ENCODE measurements at places on chromosomes 12 and 14.

- DNase-seq, result no peak
Observed at GRCh38 chr12:7072035-7072434, 11.5 kb downstream of the C1S start.

DNA sequence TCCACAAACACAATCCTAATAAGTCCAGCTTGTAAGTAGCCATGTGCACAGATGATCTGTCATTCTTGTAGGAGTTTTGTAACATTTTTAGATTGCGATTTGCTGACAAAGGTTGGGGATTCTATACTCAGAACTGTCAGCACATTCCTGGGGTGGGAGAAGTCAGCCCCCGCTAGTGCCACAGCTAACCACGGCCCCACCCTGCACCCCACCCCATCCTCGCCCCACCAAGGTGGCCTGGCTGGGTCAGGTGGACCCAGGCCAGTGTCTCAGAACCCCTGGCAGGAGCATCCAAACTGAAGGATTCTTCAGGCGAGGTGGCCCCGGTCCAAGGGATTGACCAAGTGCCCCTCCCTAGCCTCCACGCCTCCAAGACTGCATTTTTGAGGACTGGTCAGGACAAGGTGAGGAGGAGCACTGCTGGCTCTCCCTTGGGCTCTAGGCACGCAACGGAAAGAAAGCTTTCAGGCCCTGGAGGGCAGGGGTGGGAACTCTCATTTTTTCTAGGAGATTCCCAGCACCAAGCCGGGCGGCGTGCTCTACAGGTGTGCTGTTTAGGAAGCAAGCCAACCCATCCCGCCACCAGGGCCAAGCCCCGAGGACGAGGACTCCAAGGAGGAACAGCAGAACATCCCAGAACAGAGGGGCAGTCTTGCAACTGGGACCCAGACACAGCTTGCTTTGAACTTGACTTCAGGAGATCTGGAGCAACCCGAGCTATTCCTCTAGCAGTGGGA is 172.8 kb downstream of the BCL11B start:
- DNase-seq, result no peak

DNA sequence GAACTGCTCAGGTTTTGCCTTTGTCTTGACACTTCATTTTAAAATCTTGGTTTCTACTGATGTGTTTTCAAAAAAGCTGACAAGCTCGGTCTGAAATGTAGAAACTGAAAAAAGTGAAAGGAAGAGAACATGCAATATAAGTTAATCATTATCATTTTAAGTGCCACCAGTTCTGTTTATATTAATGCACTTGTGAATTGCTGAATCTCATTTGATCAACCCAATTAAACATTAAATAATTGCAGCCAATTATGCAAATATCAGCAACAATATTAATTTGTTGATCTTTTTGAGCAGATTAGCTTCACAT is 133.8 kb downstream of the BCAT1 start:
- DNase-seq, result no peak

- DNase-seq, result no peak
Observed at GRCh38 chr14:36662543-36663403, 1.1 kb downstream of the PAX9 start.

- no peak for DNase-seq
Observed at GRCh38 chr12:116159593-116160200, 117.8 kb downstream of the MED13L start.

DNA sequence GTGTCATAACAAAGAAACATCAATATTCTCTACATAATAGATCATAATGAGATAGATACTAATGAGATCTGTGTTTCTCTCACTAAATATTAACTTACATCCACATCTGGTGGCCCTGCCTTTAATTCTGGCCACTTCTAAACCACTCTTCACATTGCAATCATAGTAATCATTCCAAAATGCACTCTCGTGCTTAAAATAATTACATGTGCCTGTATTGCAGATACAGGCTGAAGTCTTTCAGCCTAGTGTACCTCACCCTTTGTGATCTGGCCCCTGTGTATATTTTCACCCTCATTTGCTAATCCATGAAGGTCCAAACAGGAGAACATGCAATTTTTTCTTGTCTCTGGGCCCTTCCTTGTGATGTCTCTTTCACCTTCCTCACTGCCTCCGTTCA is 108.0 kb downstream of the LIN7A start:
- no peak for DNase-seq

- no peak for DNase-seq
Observed at GRCh38 chr14:101991352-101991751, 27.0 kb downstream of the DYNC1H1 start.

- DNase-seq, result no peak
Observed at GRCh38 chr14:24160499-24160849, 591 bp upstream of the IRF9 start.

GRCh38 chr12:15404485-15404884 is 82.2 kb downstream of the PTPRO start:
- DNase-seq, result no peak

DNA sequence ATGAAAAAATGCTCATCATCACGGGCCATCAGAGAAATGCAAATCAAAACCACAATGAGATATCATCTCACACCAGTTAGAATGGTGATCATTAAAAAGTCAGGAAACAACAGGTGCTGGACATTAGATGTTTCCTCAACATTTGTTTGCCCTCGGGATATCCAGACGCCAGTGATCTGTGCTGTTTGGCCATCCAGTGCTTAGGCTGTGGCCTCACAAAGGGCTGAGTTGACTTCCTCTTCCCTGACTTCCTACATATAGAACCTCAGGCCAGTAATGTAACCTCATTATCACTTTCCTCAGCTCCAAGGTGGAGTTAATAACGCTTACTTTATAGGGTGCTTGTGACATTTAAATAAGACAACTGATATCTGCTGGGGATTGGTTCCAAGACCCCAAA is 51.8 kb downstream of the SLC15A5 start:
- no peak for DNase-seq

- no peak for DNase-seq
Observed at GRCh38 chr14:105392131-105393090, 5.9 kb upstream of the TEX22 start.

DNA sequence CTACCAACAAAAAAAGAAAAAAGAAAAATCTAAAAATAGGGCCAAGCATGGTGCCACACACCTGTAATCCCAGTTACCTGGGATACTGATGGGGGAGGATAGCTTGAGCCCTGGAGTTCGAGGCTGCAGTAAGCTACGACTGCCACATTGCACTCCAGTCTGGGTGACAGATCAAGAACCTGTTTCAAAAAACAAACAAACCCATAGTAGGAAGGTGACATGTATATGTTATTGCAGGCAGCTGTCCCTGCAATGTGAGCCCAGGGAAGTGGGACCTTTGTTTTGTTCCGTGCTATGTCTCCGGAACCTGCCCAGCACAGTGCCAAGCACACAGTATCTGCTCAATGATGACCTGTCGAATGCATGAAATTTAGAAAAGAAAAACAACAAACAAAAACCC is 37.2 kb upstream of the YY1 start:
- DNase-seq, result no peak

GRCh38 chr12:87074781-87075180 is 818.6 kb upstream of the MGAT4C start:
- DNase-seq, result no peak

GRCh38 chr12:92295523-92295922 is 149.9 kb upstream of the BTG1 start:
- no peak for DNase-seq

DNA sequence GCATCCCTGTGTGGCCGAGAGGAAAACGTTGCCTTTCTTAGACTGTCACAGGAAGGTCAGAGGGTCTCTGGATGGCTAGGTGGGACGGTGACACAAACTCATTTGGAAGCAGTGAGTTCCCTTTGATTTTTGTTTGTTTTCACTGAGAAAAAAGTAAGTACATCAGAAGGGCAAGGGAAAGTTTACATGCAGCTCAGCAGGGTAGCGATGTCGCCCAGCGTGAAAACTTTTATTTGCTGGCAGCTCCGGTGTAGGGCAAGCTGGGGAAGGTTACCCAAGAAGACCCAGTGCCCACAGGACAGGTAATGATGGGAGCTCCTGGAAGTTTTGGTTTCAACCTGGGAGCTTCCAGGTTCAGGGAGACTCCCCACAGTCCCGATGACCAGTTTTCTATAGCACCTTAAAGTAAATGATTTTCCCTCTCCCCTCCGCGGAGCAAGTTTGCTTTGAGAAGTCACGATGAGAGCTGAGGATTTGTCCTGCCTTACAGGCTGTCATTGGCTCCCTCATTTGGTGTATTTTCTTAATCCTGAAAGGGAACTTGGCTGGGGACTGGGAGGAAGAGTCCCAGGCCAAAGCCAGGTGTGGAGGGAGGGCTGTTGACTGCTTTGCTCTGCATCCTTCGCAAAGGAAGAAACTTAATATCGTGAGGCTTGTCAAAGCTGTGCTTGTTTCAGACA is 64.7 kb upstream of the ESRRB start:
- no peak for DNase-seq

- no peak for DNase-seq
Observed at GRCh38 chr12:93363841-93364297, 13.9 kb upstream of the NUDT4 start.

DNA sequence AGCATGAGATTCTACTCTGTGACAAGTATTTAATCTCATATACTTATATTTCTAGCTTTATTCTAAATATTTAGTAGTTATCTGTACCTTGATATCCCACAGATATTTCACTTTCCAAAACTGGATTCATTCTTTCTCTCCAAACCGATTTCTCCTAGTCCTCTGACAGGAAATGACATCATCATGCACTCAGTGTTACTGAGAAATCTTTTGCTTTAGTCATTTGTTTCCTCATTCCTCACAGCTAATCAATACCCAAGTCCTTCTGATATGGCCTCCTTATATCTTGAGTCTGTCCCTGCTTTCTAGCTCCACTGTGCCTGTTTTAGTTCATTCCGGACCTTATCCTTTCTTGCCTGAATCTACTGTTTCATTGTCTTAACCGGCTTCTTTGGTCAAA is 39.4 kb upstream of the E2F7 start:
- DNase-seq, result no peak
